ENCODE measurements at places on chromosomes 2 and 18. TPM values are rescaled to one million over a fixed set of nuclear protein-coding genes. Genes with fewer than 3 reads are reported as not detected.

GRCh38 chr2:154013514-154013913 lies 141.8 kb downstream of the GALNT13 start:
- DNase-seq: no peak

Gene PPM1B
- 50.9 TPM for total RNA-seq

DNA sequence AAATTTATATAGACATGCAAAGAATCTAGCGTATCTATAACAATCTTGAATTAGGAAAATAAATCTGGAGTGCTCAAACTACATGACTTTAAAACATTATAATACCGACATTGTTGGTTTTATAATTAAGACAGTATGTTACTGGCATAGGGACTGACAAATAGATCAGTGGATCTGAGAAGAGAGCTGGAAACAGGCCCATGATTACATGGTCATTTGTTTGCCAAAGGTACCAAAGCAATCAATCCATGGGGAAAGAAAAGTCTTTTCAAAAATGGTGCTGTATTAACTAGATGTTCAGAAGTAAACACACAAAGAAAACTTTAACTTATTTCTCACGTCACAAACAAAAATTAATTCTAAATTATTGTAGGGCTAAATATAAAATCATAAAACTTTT lies 124.2 kb downstream of the BCL2L11 start:
- no peak for DNase-seq

GRCh38 chr18:23712445-23712844 lies 23.2 kb downstream of the LAMA3 start:
- DNase-seq: no peak

DNA sequence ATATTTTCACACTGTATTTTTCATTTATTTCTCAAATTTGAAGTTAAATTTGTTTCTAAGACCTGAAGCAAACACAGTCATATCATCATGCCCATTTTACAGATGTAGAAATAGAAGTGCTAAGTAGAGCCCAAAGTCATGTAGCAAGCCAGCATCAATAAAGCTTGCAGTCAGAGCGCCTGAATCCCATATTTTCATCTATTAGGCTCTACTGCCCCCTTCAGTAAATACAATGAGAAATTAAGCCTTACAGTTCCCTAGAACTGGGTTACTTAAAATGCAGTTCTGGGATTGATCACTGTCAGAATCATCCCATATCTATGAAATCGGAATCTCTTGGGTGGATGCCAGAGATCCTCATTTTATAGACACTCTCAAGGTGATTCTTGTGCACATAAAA lies 419.9 kb downstream of the TGIF1 start:
- DNase-seq: no peak

DNA sequence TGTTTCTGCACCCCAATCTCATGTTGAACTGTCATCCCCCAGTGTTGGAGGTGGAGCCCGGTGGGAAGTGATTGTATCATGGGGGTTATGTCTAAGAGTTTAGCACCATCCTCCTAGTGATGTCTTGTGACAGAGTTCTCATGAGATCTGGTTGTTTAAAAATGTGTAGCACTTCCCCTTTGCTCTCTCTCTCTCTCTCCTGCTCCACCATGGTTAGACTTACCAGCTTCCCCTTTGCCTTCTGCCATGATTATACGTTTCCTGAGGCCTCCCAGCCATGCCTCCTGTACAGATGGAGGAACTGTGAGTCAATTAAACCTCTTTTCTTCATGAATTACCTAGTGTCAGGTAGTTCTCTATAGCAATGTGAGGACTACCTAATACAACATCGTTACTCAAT lies 396.9 kb upstream of the LRATD1 start:
- DNase-seq: no peak

- no peak for DNase-seq
Observed at GRCh38 chr2:16973586-16974286, 308.1 kb upstream of the CYRIA start.

Gene CEBPZOS
- 43.5 TPM for total RNA-seq

Gene FSHR
- not detected for total RNA-seq

- DNase-seq: no peak
Observed at GRCh38 chr18:57789090-57789489, 14.0 kb downstream of the ATP8B1 start.

DNA sequence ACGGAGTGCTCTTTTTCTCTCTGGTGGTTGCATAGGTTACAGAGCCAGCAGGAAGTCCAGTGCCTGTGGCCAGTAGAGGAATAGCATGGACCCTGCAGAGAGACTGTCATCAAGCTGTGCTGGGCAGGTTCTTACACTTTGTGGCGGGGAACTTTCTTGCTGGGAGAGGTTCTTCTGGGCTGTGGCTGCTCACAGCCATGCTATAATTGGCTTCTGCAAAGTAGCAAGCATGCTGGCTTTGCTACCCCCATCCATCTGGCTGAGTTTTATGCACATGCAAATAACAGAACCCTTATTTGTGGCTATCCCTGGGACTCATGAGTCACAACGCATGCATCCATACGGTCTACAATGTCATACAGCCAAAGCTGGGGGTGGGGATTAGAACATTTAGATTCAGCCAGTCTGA lies 68.9 kb downstream of the PLCL1 start:
- DNase-seq: no peak

DNA sequence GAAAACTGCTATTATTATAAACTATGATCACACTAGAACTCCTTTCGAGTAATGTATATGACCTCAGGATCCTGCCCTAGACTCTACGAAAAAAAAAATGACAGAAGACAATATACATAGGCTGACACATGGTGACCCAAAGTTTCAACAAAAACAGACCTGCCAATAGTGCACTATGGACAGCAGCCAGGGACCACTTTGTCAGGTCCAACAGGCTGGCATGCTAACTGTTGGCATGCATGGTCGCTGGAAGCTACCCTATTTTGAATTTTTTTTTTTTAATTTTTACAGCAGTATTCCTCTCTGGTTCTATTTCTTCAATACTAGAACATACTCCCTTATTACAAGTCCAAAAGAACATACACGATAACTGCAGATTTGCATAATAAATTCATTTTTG lies 38.1 kb downstream of the REV1 start:
- DNase-seq: no peak

DNA sequence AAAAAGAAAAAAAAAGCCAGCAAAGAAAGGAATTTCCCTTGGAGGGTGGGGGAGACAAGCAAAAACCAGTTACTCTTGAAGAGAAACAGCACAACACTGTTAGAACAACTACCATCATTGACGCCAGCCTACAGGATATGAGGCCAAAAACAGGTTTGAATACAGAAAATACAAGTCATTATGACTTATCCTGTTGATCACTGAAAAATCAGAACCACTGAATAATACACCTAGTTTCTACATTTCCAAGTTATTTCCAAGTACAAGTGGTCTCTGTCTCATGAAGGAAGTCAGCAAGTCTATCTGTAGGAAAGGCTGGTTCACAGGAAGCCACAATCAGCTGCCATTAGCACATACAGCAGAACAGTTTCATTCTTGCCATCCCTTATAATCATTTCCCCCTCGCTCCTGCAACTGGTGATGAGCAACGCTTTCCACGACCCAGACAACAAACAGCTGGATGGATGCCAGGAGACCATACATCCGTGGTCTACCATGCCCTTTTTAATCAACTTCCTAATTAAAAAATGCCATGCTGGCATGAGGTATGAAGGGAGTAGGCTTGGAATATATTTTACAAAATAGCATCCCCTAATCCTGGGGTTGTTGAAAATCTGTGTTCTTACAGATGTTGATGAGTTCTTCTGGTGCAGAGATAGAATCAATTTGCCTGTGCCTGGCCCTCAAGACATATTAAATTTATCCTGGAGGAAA lies 10.4 kb downstream of the MYT1L start:
- DNase-seq: no peak

GRCh38 chr2:42047488-42048298 lies at the start of gene PKDCC:
Gene PKDCC, plus strand, starts transcription at chr2:42048021. Its CDS starts 179 bp downstream, at chr2:42048200.
- peak; percentile 91 for DNase-seq

DNA sequence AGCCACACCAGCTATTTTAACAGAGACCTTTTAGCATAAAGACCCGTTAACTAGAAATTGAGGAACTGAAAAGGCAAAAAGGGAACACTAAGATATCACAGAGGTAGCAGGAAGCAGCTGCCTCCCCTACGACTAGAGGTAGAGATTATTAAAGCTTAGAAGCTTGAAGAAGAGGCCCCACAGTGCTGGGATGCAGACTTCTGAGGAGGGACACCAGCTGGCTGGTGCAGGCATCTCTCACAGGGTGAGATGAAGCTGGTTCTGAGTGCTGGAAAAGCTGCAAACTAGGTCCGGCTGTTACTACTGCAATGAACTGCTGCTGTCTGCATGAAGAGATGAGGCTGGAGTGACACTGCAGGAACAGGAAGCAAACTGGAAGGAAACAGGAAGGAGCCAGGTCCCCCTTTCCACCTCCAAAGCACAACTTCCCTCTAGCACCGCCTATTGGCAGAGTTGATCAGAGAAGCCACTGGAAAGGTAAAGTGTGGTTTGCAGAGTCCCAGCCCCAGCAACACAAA lies 61.2 kb upstream of the MRPS9 start:
- no peak for DNase-seq

GRCh38 chr18:55419947-55420664 lies 167.9 kb downstream of the TCF4 start:
- DNase-seq: no peak

DNA sequence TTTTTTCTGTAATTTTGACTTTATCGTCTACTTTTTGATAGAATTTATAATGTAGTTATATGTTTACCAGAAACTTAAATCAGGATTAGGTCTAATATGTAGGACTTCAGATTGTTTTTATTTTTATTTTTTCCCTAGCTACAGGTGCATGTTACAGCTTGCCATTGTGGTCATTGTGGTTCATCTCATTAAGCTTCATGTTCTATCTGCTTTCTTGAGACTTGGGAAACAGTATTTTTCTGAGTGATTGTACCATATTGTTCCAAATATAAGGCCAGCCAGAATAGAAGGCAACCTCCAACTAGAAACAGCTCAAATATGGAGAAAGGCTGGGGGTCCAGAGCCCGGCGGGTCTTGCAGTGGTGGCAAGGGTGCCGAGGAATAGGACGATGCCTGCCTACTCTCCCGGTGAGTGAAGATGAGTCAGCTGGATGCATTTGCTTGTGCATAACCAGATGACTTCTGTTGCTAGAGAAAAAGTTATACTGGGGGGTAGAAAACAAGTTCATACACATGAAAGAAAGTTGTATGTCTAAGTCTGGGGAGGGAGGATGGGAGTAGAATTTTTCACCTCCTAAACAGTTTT lies 188.4 kb downstream of the CCDC85A start:
- DNase-seq: no peak

DNA sequence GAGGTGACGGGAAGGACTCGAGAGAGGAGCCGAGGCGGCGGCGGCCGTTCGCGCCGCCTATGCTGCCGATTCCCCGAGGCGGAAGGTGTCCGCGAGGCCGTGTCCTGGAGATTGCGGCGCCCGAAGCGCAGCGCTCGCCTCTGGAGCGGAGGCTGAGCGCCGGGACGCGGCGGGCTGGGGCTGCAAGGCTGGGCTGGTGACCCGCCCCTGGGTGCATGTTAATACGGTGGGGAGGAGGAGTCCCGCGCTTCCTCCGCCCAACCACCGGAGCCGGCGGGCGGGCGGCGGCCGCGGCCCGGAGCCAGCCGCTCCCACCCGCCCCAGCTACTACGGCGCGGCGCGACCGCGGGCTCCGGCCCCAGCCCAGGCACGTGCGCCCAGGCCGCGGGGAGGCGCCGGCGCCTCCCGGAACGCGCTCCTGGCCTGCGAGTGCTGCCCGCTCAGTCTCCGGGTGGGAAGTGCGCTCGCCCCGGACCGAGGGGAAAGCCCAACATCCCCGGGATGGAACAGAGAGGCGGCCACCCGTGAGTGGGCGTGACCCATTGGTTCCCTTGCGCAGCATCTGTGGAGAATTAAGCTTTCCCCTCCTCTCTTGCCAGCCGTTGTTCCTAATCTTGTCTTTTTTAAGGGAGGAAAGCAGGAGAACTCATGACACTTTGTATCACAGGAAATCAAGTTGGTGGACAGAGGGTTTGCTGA lies at the start of gene DLGAP1:
Gene DLGAP1, minus strand, starts transcription at position 195 of the 699 bp plus-strand sequence.
- DNase-seq: no peak

- no peak for DNase-seq
Observed at GRCh38 chr18:50183556-50183955, 11.4 kb downstream of the MYO5B start.

DNA sequence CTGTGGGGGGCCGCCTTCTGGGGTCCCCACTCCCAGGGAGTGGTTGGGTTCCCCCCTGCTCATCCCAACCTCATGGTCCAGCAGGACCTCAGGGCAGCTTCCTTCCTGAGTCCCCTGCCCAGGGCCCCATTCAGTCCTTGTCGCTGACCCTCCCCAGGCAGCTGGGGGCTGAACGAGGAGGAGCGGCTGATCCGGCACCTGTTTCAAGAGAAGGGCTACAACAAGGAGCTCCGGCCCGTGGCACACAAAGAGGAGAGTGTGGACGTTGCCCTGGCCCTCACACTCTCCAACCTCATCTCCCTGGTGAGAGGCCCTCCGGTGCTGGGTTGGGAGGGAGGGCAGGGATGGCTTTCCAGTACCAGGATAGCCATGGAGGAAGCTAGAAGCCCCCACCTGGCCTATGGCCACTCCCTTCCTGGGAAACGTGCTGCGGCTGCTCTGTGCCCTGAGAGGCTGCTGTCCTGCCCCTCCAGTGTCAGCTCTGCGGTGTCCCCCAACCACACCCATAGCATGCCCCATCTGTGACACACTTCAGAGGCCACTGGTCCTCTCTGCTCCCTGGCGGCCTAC lies 497 bp downstream of the CHRND start:
- no peak for DNase-seq

DNA sequence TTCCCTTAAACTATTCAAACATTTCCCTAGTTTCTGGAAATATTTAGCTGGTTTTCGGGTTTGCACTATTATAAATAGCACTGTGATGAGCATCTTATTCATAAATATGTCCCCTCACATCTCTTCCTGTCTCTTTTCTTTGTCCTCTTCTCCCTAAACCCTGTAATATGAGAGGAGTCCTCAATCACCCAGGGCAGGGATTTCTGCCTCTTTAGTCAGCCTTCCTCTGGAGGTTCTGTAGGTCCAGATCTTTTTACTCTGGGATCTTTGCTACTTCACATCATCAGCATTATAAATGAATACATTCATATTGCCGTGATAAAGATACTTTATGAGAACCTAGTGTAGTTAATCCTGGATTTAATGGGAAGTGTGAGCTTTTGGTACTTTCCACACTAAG lies 87.9 kb upstream of the TTN start:
- DNase-seq: no peak

DNA sequence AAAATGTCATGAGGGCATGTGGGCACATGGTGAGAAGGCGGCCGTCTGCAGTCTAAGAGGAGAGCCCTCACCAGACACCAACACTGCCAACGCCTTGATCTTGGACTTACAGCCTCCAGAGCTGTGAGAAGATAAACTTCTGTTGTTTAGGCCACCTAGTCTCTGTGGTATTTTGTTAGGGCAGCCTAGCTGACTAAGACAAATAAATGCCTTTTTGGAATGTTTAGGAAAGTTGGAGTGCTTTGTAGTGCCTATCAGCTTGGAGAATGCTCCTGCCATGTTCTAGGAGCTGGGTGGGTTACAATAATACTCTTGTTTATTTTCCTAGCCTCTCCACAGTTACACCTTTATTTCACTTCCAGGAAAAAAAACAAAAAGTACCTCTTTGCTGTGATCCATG lies 92.0 kb downstream of the SPP2 start:
- DNase-seq: no peak

- DNase-seq: no peak
Observed at GRCh38 chr18:57585421-57585820, 1.1 kb downstream of the FECH start.

All from sciatic nerve (tissue), 2 donors.